ENCODE measurements at places on chromosomes 4 and X.

DNA sequence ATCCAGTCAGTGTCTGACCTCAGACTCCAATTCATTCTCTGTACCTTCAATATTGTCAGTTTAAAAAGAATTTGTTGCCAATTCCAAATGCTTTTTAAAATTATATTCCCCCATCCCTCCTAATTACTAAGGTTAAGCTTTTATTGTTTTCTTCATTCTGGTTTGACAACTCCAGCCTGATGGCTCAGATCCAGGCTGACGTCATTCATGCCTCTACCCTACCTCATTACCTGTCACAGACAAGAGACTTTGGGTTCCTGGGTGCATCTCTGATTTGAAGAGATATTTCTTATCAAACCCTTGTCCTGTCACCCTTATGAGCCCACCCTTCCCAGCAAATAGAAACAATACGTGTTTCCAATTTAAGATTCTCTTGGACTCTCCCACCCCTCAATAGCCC is 300.2 kb upstream of the CLNK start:
- no peak for DNase-seq

DNA sequence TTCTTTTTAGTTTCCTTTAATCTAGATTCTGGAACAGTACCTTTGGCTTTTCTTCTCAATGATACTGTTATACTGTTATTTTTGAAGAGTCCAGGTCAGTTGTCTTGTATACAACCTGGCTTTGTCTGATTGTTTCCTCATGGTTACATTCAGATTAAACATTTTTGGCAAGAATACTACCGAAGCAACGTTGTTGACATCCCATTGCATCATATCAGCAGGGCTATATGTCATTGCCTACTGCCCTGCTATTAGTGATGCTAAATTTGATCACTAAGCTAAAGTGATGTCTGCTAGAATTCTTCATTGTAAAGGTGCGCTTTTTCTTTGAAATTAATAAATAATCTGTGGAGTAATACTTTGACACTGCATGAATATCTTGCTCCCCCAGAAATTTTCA is 5.8 kb upstream of the ATP1B4 start:
- DNase-seq: no peak

DNA sequence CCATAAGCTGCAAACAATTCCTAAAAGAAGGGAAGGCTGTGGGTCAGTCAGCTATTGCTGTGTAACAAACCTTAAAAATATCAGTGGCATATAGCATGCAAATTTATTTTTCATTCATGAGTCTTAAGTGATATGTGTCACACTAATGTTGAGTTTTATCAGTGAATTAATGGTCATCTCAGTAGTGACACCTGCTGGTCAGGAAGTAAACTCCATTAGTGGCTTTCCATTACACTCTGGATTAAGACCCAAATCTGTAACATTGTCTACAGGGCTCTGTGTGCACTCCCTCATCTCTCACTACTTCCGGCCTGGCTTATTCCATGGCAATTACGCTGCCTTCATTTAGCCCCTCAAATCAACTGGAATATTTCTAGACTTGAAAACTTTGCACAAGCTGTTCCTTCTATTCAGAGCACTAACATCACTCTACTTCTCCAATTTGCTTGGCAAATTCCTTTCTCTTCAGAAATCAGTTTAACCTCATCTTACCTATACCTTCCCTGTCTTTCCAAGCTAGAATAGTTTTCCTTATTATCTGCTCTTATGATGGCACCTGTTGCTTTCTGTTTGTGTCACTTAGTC is 217.3 kb upstream of the TAPT1 start:
- no peak for DNase-seq

DNA sequence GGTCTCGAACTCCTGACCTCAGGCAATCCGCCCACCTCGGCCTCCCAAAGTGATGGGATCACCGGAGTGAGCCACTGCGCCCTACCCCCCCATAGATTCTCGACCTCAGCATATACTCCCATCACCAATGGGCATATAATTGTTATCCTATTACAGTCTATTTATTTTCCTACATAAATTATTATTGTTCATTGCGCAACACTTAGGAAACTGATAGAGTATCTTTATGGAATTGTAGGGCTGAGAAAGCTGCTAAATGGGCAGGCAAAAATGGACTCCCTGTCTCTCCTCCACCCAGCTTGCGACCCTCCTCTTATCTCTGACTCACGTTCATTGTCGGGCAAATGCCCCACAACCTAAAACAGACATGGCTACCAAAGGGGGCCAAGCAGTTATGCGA is 1.0 kb downstream of the ERVMER34-1 start:
- DNase-seq: no peak

- DNase-seq: no peak
Measured at GRCh38 chr4:925771-926500, 6.2 kb downstream of the GAK start.

- no peak for DNase-seq
Measured at GRCh38 chr4:166064721-166065120, 191.7 kb downstream of the TLL1 start.

DNA sequence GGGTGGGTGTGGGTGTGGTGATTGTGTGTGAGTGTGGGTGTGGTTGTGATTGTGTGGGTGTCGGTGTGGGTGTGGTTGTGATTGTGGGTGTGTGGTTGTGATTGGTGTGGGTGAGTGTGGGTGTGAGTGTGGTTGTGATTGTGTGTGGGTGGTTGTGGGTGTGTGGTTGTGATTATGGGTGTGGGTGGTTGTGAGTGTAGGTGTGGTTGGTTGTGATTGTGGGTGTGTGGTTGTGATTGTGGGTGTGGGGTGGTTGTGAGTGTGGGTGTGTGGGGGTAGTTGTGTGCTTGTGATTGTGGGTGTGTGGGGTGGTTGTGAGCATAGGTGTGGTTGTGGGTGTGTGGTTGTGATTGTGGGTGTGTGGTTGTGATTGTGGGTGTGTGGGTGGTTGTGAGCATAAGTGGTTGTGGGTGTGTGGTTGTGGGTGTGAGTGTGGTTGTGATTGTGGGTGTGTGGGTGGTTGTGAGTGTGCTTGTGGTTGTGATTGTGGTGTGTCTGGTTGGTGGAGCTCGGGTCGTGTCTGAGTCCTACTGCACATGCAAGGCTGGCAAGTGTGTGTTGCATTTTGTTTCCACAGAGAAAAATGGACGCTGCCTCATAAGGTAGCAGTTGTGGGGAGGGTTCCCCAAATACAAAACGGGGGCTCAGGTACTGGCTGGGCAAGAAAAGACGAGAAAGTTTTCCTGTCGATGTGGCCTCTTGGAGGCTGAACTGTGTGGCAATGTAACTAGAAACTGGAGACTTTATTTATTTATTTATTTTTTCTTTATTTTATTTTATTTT is 116.7 kb downstream of the UBE2K start:
- DNase-seq: no peak

DNA sequence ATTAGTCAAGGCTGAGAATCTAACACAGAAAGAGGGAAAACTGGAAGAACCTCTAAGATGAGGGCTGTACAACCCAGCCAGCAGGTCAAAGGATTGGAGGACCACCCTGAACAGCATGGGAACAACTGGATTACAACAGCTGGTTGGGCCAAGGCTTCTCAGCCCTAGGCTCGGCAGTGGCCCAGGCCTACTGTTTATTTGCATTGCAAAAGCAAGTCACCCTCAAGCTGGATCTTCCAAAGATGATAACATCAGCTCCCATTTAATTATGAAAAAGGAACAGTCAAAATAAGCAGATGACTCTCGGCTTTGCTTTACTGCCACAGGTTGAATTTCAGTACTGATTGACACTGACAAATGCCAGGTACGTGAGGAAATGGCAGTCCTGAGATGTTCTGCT is 61.8 kb downstream of the GPC3 start:
- DNase-seq: no peak

- no peak for DNase-seq
Measured at GRCh38 chr4:45423896-45424295, 697.5 kb upstream of the GNPDA2 start.

DNA sequence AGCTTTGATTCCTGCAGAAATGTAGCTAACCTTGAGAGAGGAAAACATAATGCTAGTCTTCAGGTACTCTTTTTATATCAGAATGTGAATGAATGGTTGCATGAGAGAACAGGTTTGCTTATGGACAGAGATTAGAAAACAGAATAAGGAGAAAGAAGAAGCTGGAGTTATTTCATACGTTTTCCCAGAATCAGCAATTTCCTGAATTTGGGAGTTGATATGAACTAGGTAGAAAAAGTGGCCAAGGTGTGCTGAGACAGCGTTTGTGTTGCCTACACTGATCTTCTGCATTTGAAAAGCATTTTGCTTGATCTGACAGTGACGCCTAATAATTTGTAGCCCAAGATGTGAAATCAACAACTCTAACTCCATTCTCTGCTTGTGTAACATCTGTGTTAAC is 12.5 kb downstream of the GABRB1 start:
- no peak for DNase-seq

DNA sequence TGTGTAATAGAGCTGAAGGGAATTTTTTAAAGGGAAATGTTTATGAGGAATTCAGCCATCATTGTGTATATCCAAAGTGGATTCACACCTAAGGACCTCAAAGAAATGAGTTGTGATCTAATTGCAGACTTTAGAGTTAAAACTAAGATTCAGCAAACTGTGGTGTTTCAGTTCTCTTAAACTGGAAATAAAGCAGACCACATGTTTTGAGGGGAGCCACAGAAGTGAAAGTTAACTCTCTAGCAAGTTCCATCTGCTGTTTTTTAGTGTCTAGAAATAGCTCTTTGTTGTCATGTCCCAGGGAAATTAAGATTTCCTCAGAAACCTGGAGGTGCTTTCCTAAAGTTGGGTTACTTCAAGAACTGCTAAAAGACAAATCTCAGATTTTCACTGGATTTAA is 97.3 kb upstream of the DDX3X start:
- no peak for DNase-seq

DNA sequence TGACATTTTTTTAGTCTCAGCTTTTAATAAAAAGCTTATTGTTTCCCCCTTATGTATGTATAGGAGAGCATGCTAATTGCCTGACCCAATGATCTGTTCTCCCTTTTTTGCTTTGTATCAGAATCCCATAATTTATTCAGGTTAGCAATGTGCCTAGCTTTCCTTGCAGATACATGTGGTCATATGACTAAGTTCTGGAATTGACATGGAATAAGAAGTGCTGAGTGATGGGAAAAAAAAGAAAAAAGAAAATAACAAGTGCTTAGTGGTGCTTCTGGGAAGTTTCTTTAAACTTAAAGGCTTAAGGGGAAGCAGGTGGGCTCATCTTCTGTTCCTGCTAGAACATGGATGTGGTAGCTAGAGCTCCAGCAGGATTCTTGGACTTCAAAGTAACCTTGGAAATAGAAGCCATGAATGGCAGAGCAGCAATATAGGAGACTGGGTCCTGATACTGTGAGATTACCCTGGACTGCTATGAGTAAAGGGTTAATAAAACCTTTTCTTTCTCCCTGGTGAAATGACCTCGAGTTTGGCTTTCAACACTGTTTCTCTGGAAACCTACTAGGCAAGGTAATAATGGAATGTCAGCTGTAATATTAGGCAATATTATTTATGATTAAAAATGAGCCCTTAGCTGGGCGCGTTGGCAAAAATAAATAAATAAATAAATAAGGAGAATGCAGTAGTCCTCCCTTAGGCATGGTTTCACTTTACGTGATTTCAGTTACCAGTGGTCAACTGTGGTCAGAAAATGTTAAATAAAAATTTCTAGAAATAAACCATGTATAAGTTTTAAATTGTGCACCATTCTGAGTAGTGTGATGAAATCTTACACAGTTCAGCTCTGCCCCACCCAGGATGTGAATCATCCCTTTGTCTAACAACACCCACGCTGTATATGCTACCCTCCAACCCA is 16.7 kb upstream of the RBM41 start:
- no peak for DNase-seq

- no peak for DNase-seq
Measured at GRCh38 chr4:108636246-108636645, 14.2 kb upstream of the OSTC start.

- no peak for DNase-seq
Measured at GRCh38 chr4:151147000-151147399, 47.6 kb downstream of the RPS3A start.

DNA sequence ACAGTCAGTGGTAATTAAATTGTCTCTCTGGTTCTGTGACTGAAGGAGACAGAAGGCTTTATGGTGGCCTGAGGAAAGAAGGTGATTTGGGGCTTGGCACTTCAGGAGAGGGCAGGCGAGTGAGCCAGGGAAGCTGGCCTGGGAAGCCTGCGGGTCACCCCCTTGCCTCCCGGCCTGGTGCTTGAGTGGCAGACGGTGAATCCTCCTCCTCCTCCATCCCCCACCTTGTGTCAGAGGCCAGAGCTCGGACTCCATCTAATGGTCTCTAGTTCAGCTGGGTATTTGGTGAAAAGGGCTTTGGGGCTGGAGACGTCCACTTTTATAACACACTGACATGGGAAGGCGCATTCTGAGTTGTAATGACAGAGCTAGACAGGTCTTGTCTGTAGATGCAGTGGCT is 8.7 kb downstream of the TMEM187 start:
- DNase-seq: no peak

DNA sequence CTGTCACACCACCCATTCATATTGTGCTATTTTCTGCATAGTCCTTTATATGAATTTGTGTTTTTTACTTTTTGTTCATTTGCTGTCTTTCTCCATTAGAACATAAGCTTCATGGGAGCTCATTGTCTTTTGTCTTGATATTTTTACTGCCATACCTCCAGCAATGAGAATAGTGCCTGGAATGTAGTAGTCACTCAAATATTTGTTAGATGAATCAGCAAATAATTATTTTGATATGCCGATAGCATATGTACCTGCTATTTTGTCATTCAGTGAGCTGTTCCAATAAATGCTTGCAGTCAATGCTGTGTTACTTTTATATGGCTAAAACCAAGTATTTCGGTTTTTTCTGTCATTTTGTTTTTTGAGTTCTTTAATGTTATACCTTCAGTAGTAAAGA is 43.5 kb upstream of the SLC25A31 start:
- no peak for DNase-seq

DNA sequence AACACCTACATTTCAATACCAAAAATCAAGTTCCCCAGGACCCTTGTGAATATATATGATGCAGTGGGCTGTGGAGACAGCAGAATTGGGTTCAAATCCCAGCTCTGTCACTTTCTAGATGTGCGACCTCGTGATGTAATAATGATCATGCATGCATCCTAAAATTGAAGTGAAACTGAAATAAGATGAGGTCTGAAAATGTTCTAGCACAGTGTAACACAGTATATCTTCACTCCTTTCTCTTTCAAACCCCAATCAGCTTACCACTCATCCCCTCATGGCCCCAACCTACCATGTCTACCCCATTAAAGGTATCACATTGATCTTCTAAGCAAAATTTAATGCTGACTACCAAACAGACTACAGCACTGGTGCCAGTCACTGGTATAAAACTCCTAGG is 69.9 kb upstream of the BRS3 start:
- DNase-seq: no peak

DNA sequence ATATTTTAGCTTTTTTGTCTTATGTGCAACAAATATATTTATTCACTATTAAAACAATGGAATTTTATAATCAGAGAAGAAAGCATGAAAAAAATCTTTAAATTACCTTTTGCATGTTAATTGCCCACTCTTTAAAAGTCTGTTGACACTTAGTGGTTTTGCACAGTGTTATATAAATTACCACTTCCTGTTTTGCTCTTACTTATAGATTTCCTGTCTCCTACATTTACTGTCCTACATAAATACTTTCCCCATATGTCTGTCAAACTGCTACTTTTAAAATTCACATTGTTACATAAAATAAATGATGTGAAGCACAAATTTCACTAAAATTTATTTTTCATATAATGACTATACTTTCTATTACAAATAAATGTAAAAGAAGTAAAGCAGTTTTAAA is 161.1 kb upstream of the NDST4 start:
- DNase-seq: no peak

- DNase-seq: no peak
Measured at GRCh38 chr4:921830-922331, 10.2 kb downstream of the GAK start.

Measured in cerebellar nuclear complex (tissue), 1 donor.